ENCODE measurements at places on chromosomes 4 and X.
A peak's percentile ranks its signal among the peaks of the same experiment; 100 is the strongest.

- DNase-seq = no peak
These were observed 926.9 kb downstream of the FAT4 start for GRCh38 chr4:126241634-126242033.

DNA sequence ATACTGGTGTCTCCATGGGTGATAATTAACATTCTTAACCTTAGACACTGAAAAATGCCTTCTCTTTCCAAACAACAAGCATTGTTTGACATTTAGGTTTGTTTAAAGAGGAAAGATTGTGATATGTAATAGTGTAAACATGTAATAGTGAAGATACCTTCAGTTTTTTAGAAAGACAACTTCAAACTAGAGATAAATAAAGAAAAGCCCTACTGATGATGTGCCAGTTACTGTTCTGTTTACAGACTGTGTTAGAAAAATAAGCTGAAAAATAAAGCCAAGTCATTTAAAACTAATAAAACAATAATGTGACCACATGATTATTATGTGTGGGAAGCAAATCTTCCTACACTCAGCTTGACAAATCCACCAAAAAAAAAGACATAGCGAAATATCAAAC, 2035.3 kb upstream of the TENM3 start:
- no peak for DNase-seq

GRCh38 chr4:34720571-34720970, 1523.7 kb downstream of the ARAP2 start:
- no peak for DNase-seq

GRCh38 chr4:40055863-40056715, 561 bp upstream of the N4BP2 start:
- DNase-seq = peak; percentile 41

GRCh38 chr4:26081795-26082498, 167.9 kb downstream of the SMIM20 start:
- DNase-seq = no peak

GRCh38 chr4:114284629-114285028, 305.2 kb upstream of the ARSJ start:
- no peak for DNase-seq

DNA sequence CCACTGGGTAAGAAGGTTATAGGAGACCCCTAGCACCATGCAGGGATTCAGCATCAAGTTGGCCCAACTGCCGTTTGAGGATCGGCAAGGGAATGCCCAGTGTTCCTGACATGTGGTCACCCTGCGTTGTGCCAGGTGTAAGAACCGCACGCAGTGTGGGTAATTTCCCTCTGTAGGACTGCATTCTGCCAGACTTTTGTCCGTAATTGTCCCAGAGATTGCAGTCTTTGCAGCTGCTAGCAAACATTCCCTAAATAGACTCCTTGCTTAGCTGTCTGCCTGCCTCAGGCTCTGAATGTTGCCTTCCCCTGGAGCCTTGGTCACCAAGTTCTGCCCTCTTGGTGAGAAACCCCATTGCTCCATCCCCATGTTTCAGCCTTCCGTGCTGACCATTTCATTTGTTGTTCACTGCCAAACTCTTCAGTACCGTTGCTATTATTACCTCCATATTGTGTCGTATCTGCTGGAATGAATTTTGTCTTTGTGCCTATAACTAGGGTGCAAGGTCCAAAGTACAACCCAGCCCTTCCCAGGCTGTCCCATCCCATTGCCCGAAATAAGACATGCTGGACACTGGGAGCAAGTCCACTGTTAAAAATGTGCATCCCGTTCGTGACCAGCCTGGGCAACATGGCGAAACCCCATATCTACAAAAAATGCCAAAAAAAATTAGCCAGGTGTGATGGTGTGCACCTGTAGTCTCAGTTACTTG, 53.8 kb upstream of the USP9X start:
- no peak for DNase-seq

DNA sequence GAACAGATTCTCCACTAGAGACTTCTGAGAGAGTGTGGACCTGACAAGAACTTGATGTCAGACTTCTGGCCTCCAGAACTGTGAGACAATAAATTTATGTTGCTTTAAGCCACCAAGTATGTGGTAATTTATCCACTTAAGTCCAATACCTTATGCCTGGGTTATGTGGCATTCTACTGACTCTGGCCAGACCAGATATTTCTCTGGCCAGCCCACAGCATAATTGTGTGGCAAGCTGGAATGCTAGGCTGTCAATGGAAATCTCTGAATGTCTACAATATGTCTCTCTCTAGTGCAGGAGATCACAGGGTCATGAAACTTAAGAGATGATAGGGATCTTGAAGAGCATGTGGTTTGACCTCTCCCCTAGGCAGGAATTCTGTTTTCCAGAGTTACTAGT, 251.0 kb downstream of the ZNF674 start:
- no peak for DNase-seq

GRCh38 chr4:1368421-1369090, 21.5 kb downstream of the UVSSA start:
- no peak for DNase-seq

- no peak for DNase-seq
These were observed 9.1 kb downstream of the ASMTL start for GRCh38 chrX:1443496-1444075.
